ENCODE measurements at places on chromosomes 2 and 18. TPM values are rescaled to one million over a fixed set of nuclear protein-coding genes. Genes with fewer than 3 reads are reported as not detected.

- no peak for DNase-seq
Observed at GRCh38 chr2:84131278-84131830, 327.7 kb downstream of the SUCLG1 start.

ATP8B1 gene
- 0.16 TPM for total RNA-seq

FBLN7 gene
- not detected for total RNA-seq

DNA sequence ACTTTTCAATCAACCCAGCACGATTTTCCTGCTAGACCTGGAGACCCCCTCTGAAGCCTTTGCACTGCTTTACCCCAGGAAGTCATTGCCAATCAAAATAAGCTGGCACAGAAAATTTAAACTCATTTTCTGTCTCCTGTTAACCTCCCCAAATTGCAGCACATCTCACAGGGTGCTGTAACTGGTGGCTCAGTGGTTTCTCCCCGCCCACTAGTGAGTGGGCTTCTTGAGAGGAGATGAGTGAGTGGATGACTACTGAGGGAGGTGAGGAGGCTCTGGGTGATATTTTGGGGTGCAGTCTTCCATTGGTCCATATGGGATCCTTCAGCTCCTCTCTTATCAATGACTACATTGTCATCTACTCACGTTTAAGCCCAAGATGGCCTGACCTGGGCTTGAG lies 239.8 kb upstream of the HS6ST1 start:
- DNase-seq = no peak

- no peak for DNase-seq
Observed at GRCh38 chr18:48032876-48033789, 102.7 kb upstream of the SMAD2 start.

ADCYAP1 gene
- total RNA-seq = not detected

- no peak for DNase-seq
Observed at GRCh38 chr2:207881902-207882301, 112.2 kb upstream of the FZD5 start.

CD8B gene
- total RNA-seq = 0.21 TPM

DNA sequence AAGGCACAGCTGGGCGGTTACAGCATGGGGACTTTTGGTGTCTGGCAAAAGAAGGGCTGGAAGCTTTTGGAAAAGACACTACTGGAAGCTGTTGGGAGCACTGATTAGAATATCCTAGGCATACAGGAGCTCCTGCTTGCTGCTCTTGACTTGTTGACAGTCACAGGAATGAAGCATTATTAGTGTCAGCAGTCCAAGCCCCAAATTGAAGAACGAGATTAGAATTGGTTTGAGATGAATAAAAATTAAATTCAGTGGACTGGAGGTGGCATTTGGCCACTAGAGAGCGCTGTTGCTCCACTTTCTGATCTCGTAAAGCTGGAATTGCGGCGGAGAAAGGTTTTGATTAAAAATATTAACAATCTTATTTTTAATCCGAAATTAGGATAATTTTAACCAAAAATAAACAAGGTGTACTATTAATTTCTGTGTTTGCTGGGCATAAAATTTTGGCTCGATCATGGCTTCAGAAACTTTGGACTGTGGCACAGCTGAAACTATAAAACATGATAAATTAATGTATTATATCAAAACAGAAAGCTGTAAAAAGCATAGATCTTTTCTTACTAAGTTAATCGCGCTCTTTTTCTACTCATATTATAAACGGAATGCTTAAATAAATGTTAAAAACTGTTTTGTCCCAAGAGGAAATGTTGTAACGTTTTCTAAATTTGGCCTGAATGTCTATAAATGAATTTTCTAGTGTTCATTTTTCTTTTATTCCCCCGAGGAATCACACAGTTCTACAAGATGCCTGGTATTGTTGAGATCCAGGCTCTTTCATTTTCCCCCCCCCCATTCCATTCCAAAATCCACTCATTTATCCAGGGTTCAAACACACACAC lies 2.4 kb upstream of the HOXD8 start:
- no peak for DNase-seq

DNA sequence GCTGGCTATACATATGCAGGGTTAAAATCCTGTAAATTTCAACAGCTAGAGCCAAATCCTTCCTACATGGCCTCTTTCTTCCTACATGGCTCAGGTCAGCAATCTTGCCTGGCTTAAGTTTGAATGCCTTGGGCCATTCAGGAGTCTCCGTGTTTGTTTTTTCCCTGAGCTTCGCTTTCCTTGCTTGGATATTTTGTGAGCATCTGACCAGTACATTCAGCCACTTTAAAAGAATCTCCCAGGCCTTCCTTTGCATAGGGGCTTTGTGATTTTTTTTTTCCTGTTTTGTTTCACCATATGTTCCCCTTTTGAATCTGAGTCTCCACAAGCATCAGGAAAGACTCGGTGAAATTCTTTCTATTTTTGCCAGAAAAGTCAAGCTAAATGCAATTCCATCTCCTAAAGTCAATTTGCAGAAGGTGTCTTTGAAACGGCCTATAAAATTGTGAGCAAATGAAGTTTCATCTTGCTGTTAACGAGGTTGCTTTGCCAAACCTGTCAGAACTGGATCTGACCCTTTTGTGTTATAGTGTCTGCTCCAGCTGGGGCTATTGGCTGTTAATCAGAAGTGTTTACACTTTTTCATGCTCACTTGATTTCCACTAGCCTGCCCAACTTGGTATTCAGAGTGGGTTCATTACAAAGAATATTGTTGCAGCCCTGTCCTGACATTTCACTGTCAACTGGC lies 256.9 kb downstream of the DCC start:
- DNase-seq = no peak

TMEM37 gene
- total RNA-seq = 0.16 TPM

DNA sequence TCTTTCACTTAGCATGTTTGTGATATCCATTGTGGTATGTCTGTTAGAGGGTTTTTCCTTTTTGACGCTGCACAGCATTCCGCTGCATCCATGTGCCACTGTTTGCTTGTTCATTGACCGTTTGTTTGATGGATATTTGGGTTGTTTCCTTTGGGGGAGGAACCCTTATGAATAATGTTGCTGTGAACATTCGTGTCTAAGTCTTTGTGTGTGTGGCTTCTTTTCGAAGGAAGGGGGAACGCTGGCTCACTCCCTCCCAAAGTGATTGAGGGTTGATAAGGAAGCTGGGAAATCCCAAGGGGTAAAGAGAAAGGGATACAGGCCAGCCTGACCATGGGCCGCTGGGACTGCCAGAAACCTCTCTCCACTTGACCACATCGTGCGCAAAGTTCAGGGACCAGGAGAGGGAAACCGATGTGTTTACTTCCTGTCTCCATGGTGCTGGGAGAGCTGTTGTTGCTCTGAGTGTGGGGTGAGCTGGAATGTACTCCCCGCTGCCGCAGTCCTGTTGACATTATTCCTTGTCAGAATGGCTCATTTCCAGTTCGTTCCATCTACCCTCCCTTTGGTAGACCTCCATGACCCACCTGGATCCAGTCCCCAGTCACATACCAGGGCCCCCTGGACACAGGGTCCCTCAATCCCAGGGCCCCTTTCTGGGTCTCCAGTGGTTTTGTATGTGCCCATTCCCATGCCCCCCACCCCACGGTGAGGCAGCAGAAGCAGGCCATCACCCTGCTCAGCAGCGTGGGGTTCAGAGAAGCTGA lies 39.6 kb downstream of the HS1BP3 start:
- DNase-seq = no peak

GRCh38 chr2:152740743-152741328 lies 22.4 kb downstream of the ARL6IP6 start:
- no peak for DNase-seq

ERICH2 gene
- total RNA-seq = not detected

MYOM1 gene
- total RNA-seq = 1.1 TPM

- no peak for DNase-seq
Observed at GRCh38 chr2:42913280-42913878, 121.0 kb upstream of the HAAO start.
